ENCODE measurements at places on chromosomes 2 and 18. TPM values are rescaled to one million over a fixed set of nuclear protein-coding genes. Genes with fewer than 3 reads are reported as not detected.

PCBP1 gene
- 156 TPM for total RNA-seq

ZNF396 gene
- 1.4 TPM for total RNA-seq

CNGA3 gene
- 8.0 TPM for total RNA-seq

GRCh38 chr2:41932241-41933045, 115.4 kb upstream of the PKDCC start:
- no peak overlapping the region for H3K4me3 ChIP-seq
- H3K27me3 ChIP-seq, result no peaks in the 10 kb centered on the region
- H3K36me3 ChIP-seq, result no peaks in the 10 kb centered on the region
- peaks cover 27% of the 10 kb centered on the region for H3K4me1 ChIP-seq
- peak overlapping the region; percentile 42 for H3K27ac ChIP-seq

- H3K27ac ChIP-seq, result no peak overlapping the region
- no peaks in the 10 kb centered on the region for H3K27me3 ChIP-seq
- no peaks in the 10 kb centered on the region for H3K36me3 ChIP-seq
- no peak for DNase-seq
- H3K4me3 ChIP-seq, result no peak overlapping the region
- no peaks in the 10 kb centered on the region for H3K4me1 ChIP-seq
Measured at GRCh38 chr2:79389481-79389880, 123.4 kb upstream of the CTNNA2 start.

- H3K27ac ChIP-seq, result no peak overlapping the region
- DNase-seq, result no peak
- no peaks in the 10 kb centered on the region for H3K36me3 ChIP-seq
- H3K4me1 ChIP-seq, result no peaks in the 10 kb centered on the region
- H3K27me3 ChIP-seq, result peaks cover 6% of the 10 kb centered on the region
- H3K4me3 ChIP-seq, result no peak overlapping the region
Measured at GRCh38 chr18:63848159-63848558, 39.3 kb upstream of the SERPINB2 start.

DNA sequence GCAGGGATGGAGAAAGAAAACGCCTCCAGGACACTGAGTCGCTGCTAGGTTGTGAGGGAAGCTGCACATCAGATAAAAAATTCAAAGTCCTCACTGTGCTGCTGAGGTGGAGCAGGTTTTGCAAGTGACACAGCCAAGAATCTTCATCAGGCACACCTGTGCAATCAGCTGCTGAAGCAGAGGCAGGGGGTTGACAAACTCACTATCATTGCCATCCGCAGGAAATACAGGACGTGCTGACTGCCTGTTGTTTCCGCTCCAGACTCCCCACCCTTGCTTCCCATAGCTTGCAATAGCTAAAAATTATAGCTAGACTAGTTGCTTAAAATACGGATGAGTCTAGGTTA, 147.8 kb upstream of the FHL2 start:
- peaks cover 10% of the 10 kb centered on the region for H3K27me3 ChIP-seq
- peaks cover 7% of the 10 kb centered on the region for H3K4me1 ChIP-seq
- H3K36me3 ChIP-seq, result no peaks in the 10 kb centered on the region

- H3K27me3 ChIP-seq, result no peaks in the 10 kb centered on the region
- H3K27ac ChIP-seq, result no peak overlapping the region
- DNase-seq, result no peak
- no peaks in the 10 kb centered on the region for H3K4me1 ChIP-seq
Measured at GRCh38 chr2:158726911-158727592, 68.1 kb upstream of the DAPL1 start.

GRCh38 chr2:100957996-100958653, 44.0 kb upstream of the RPL31 start:
- H3K27ac ChIP-seq, result peak overlapping the region; percentile 34
- DNase-seq, result no peak
- no peak overlapping the region for H3K4me3 ChIP-seq
- no peaks in the 10 kb centered on the region for H3K36me3 ChIP-seq
- no peaks in the 10 kb centered on the region for H3K27me3 ChIP-seq

DNA sequence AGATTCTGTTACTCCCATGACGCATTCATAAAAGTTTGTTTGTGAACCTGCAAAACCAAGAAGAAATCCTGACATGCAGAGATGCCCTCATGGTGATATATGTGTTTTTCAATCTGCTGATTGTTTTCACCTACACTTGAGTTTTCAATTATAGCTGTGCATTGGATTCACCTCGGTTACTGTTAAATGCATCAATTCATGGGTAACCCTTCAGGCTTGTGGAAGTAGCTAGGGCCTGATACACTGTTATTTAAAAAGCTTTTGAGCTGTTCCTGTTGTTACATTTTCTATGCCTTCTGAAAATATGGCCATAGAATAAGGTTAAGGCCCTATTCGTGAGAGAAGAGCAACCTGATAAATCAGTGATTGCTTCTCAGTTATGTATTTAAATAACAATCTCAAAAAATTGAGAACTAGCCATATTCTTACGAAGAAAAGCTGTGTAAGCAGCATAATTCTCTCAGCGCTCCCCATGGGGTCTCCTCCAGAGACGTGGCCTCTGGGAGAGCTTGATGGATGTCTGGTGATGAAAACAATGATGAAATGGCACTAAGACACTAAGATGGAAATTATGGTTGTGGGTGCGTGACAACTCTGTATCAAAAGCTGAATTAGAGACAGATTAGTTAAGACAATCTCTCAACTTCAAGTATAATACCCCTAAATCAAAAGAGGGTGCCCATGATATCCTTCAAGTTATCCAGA, 60.5 kb downstream of the RIT2 start:
- DNase-seq, result no peak

- H3K27ac ChIP-seq, result no peak overlapping the region
- no peaks in the 10 kb centered on the region for H3K4me1 ChIP-seq
- DNase-seq, result no peak
Measured at GRCh38 chr2:44620189-44620990, 258.6 kb downstream of the CAMKMT start.

GRCh38 chr2:222595581-222595980, 60.3 kb downstream of the FARSB start:
- H3K4me1 ChIP-seq, result no peaks in the 10 kb centered on the region
- no peak overlapping the region for H3K27ac ChIP-seq
- H3K27me3 ChIP-seq, result no peaks in the 10 kb centered on the region
- peaks cover 28% of the 10 kb centered on the region for H3K36me3 ChIP-seq
- no peak for DNase-seq

GRCh38 chr2:135190799-135191198, 138.7 kb downstream of the RAB3GAP1 start:
- H3K4me3 ChIP-seq, result no peak overlapping the region
- DNase-seq, result no peak
- H3K36me3 ChIP-seq, result no peaks in the 10 kb centered on the region
- no peaks in the 10 kb centered on the region for H3K27me3 ChIP-seq
- H3K27ac ChIP-seq, result no peak overlapping the region

Measured in esophagus muscularis mucosa (tissue), 4 donors.